ENCODE measurements at places on chromosomes 11 and 22.
A peak's percentile ranks its signal among the peaks of the same experiment; 100 is the strongest.

DNA sequence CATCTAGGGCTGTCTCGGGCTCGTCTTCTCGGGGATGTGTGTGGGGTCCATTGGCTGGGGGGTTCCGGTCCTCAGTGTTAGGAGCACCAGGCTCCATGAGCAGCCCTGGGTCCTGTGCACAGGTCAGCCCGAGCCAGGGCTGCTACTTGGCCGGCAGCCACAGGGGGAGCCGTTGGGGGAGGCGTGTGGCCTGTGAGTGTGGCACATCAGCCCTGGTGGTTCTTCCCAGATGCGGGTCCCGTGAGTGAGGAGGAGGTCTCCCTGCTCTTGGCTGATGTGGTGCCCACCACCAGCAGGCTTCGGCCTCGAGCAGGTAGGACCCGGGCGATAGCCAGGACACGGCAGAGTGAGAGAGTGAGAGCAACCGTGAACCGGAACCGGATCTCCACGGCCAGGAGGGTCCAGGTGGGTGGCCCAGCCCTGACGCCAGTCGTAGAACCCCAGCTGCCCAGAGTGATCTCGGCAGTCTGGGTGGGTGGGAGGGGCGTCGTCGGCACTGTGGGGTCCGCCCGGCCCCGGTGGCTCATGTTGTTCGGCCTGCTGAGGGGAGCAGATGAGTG lies 18.5 kb downstream of the IRF7 start:
- no peak for DNase-seq

GRCh38 chr11:27719546-27719925 lies 19.3 kb upstream of the BDNF start:
- no peak for DNase-seq

GRCh38 chr11:35792148-35792845 lies 129.7 kb downstream of the TRIM44 start:
- peak; percentile 44 for DNase-seq

- DNase-seq = no peak
Observed at GRCh38 chr11:122746050-122746478, 90.5 kb downstream of the UBASH3B start.

GRCh38 chr11:58057481-58057880 lies 26.7 kb downstream of the OR6Q1 start:
- no peak for DNase-seq

DNA sequence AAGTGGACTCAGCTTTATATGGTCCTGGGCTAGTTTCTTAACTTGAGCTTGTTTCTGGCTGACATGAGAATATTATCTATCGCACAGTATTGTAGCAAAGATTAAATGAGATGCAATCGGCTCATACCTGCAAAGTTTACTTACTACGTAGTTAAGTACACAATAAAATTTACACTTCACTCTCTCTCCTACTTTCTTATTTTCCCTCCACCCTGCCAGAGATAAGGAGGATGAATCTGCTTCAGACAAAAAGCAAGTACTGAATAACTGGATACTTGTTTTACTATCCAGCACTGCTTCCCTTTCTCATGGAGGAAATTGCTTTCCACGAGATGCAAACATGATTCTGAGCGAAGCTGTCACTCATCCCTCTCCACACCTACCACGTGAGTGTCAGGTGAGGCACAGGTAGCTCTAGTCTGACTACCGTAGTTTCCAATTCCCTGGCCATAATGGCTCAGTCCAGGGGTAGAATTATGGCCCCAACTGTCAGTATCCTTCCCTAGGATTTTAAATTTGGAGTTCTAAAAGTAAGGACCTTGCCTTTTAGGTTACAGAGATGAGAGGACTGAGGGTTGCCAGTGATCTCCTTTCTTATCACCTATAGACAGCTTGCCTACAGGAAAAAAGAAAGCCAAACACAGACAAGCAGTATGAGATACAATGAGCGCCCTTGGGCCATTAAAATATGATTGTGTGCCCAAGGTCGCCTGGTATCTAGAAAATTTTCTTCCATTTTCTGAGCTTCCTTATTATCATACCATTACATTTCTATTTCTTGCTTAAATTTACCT lies 39.8 kb downstream of the GAB2 start:
- no peak for DNase-seq

GRCh38 chr11:81039916-81040524 lies 1599.2 kb upstream of the TENM4 start:
- DNase-seq = no peak

DNA sequence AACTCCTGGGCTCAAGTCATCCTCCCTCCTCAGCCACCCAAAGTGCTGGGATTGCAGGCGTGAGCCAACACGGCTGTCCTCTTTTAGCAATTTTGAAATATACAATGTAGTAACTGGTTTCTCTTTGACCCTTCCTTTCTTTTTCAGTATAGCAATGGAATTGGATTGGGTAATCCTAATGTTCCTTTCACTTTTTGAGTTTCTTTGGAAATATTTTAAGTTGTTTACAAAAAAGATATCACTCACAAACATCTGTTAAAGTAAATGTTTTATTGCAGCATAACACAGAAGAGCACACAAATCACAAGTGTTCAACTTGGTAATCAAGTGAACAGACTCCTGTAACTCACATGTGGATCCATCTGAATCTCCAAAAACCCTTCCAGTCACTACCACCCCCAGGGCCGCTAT lies 44.6 kb upstream of the EP300 start:
- DNase-seq = no peak

- DNase-seq = no peak
Observed at GRCh38 chr11:121328176-121328966, 35.8 kb downstream of the SC5D start.

GRCh38 chr11:123033895-123034294 lies 28.0 kb downstream of the HSPA8 start:
- DNase-seq = peak; percentile 44

DNA sequence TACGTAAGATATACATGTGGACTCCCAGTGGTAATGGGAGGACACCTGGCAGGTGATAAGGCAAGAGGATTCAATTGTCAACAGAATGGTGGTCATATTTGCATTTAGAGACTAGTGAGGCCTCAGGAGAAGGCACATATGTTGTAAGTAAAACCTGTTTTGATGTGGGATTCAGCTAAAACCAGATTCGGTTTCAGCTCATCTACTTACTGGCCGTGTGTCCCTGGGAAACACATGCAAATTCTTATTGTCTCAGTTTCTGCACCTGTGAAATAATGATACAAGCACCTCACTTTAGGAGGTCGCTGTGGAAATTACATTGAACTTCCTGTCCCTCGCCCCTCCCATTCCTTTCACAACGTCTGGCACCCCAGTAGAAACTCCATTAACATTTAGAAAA lies 78.9 kb upstream of the FIBIN start:
- DNase-seq = no peak

DNA sequence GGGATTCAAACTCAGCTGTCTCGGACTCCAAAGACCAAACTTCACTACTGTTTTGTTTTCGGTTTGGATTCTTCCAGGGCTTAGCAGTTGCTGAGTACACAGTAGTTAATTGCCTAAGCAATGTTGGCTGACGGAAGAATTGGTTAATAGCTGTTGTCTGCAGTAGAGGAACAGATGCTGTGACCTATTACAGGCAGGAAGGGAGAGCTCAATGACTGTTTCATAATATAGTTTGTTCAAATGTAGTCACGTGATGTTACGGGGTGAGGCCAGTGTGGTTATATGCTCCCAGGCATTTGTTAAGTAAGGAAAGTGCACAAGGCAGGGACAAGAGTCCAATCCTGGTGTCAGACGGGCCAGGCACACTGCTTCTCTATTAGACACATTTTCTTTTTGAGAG lies 222.6 kb upstream of the CCDC90B start:
- DNase-seq = no peak

DNA sequence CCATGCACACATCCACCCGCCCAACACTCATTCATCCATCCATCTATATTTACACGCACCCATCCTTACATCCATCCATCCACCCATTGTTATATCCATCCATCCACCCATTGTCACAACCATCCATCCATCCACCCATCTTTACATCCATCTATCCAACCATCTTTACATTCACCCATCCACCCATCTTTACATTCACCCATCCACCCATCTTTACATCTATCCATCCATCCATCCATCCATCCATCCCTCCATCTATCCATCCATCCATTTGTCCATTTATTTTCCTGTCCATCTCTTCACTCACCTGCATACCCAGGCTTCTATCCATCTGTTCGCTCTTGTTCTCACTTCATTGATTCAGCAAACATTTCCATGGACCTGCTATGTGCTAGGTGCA lies 49.8 kb downstream of the SGSM1 start:
- DNase-seq = no peak

GRCh38 chr11:25065746-25066145 lies 568.9 kb downstream of the LUZP2 start:
- DNase-seq = peak; percentile 16

GRCh38 chr22:42793848-42794405 lies 63.1 kb downstream of the ARFGAP3 start:
- no peak for DNase-seq

GRCh38 chr11:122983438-122984185 lies 2.0 kb upstream of the BSX start:
- DNase-seq = no peak

DNA sequence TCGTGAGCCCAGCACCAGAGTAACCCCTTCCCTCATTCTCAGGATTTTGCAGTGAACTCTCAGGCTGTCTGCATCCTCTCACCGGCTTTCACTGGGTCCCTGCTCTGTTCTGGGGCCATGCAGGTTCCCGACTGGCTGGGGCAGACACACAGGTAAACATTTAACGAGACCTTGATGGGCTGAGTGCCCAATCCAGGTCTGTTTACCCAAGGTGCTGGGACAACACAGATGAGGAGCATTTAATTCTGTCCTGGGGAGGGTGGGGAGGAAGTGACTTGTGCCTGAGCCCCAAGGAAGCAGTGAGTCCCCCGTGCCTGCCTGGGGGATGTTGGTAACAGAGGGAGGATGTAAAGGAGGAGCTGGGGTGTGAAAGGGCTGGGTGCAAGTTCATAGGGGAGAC lies 4.4 kb downstream of the BIK start:
- no peak for DNase-seq

DNA sequence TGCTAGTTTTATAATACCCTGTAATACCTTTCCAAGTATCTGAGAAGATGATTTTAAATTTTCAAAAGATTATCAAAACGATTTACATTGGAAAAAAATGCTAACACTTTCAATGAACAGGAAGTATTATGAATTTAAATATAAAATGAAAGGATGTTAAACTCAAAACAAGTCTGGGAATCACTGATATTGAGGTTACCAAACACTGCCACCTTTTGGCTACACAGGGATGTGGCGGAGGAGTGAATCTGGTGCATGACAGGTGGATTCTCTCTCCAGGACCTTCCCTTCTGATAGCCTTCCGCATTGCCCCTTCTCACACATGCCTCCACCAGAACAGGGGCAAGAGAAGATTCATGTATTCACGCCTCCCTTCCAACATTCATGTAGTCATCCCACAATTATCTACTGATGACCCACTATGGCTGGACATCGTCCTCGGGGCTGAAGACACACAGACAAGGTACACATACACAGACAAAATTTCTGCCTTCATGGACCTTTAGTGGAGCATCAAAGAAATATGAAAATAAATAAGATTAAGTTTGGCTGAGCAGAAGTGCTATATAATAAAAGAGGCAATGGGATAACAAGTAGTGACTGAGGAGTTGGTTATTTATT lies 34.7 kb downstream of the ATG16L2 start:
- DNase-seq = peak; percentile 62

GRCh38 chr11:122711362-122711761 lies 55.8 kb downstream of the UBASH3B start:
- DNase-seq = no peak

DNA sequence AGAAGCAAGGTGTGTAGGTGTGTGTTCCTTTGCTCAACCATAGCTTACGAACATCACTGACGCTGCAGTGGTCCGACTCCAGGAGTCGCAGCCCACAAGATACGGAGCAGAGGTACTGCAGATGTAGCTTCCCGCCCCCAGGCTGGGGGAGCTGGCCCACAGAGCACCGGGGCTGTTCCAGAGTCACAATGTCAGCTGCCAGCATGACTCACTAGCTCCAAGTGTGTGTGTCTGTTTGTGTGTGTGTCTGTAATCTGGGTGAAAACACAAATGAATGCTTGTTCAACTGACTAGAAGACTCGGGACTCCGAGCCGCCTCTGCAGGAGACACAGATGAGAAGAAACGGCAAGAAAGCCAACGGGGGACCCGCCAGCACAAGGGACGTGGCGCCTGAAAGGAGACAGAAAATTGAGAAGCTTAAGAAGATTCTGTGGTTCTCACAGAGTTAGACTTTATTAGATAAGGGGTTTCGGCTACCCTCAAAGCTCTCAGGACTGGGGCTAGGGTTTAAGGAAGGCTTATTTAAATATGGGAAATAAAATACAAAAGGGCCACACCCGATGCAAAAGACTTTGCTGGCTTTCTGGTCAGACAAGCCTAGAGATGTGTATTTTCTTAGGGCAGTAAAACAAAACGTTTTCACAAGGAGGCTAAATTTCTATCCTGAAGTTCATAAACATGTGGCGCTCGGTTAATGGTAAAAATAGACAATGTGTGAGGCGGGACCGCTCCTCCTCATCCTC lies 10.7 kb downstream of the VSIG10L2 start:
- DNase-seq = peak; percentile 52

GRCh38 chr11:125348674-125349309 lies 147.3 kb downstream of the FEZ1 start:
- DNase-seq = peak; percentile 35

DNA sequence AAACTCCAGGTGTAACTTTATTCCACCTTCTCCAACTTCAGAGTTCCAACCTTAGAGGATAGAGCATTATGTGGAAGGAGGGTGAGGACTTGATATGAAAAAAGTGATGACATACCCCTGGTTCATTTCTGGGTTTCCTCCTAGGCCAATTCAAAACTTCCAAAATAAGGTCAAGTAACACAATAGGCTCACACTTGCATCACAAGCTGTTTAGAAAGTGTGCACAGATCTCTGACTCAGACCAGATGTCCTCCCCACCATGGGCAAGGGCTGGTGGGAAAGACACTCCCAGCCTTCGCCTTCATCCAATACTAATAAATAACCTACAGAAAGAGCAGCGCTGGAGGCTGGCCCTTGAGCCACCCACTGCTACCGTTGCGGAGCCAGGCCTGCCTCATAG lies 5.8 kb upstream of the BUD13 start:
- peak; percentile 41 for DNase-seq

DNA sequence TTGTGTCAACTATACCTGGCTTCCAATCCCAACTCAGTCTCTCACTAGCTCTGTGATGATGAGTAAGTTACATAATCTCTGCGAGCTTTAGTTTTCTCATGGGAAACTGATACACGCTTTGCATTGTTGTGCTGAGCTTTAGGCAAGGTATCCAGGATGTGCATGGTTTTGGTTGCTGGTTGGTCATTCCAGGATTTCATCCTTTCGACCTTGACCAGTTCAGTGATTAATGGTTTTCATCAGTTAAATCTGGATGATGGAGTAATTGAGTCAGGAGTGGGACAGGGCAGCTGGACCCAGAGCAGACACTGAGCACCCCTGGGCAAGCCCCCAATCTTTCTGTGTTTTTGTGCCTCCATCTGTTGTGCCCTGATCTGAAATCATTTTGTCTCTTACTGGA lies 417.3 kb upstream of the CADM1 start:
- DNase-seq = no peak

GRCh38 chr11:8699903-8700302 lies 17.3 kb downstream of the RPL27A start:
- peak; percentile 73 for DNase-seq

DNA sequence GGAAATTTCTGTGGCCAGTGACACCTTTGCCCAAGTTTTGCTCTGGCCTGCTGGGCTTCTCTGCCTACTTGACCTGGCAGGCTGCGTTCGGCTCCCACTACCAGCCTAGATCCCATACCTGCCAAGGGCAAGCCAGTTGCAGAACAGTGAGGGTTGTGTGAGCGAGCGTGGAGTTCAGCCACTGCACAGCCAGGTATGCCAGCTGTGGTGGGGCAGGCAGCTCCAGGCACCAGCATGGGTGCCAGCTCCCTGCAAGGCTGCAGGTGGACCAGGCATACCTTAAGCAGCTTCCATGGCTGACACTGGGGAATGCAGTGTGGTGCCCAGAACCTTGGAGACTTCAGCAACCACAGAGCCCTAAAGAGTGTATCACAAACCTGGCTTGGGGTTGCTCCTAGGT lies 133.5 kb downstream of the LDLRAD3 start:
- no peak for DNase-seq
